Stimulated activated CD4-positive, alpha-beta T cell treated with anti-CD3 and anti-CD28 coated beads, Interleukin-12 subunit alpha, Interleukin-12 subunit beta, amount 100 ng/mL, for 48 hours (primary cell): ENCODE measurements at places on chromosomes 4 and X.

GRCh38 chr4:164384416-164384815 is 369.5 kb upstream of the SMIM31 start:
- DNase-seq = no peak

DNA sequence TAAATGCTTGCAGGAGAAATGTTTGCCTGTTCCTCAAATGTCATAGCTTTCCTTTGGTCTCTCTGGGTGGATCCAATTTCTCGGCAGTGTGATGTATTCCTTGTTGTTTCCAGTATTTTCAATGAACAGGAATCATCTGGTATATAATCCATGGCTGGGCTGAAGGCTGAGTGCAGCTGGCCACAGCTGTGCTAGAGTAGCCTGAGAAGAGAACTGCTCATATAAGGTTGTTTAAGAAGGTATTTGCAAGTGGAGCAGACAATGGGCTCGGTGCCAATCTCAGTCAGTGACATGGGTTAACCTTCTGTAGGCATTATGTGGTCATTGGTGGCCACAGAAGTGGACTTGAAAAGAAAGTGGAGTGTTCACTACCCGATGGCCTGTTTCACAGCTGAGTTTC is 390.3 kb downstream of the SPRY1 start:
- DNase-seq = no peak

GRCh38 chrX:55169782-55170181 is 50.4 kb upstream of the PAGE5 start:
- no peak for DNase-seq

DNA sequence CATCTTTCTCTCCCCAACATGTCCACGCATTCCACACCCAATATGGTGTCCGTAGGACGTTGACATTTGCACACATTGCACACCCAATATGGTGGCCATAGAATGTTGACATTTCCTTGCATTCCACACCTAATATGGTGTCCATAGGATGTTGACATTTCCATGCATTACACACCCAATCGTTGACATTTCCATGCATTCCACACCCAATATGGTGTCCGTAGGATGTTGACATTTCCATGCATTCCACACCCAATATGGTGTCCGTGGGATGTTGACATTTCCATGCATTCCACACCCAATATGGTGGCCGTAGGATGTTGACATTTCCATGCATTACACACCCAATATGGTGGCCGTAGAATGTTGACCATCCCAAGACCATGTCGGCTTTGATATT is 88.4 kb upstream of the SHOX start:
- no peak for DNase-seq

DNA sequence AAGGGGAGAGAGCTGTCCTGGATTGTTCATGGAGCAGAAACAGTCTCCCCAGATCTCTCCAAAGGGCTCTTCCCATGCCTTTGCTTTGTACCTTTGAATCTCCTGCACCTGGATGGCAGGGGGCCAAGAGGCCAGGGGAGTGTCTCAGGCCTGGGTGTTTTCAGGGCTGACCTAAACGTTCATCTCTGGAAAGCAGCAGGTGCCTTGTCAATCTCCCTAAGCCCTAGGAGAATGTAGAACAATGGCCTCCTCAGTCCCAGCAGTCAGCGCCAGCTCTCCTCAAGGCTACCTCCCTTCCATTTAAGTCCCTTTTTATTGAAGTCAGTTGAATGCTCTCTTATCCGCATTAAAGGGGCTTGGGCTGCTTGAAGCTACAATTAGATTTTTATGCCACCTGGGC is 31.2 kb upstream of the NSUN7 start:
- DNase-seq = no peak
